ENCODE measurements at places on chromosomes 4 and X.

- no peak for DNase-seq
These were observed 417.6 kb upstream of the ZFP42 start for GRCh38 chr4:187577941-187578480.

DNA sequence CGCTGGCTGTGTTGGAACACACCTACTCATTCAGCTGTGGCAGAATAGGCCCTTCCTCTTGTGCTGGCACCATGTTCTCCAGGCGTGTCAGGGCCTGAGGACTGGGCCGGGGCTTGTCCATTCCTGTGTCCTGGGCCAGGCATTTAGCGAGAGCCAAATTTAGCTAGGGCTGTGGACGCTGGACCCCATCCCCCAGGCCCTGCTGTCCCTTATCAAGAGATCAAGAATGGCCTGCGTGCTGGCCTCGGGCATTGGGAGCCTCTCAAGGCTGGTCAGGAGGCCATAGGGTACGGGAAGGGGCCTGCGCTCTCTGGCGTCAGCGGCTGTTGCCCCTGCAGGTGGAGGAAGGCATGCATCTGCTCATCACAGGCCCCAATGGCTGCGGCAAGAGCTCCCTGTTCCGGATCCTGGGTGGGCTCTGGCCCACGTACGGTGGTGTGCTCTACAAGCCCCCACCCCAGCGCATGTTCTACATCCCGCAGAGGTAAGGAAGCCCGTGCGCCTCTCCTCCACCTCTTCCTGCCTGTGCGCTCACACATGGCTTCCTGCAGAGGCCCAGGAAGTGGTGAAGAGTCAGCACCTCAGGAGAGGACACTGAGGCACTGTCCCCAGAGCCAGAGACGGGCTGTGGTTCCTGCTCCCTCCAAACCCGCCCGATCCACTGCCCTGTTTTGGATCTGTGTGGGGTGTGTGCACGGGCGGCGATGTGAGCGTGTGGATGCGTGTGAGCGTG, 15.3 kb downstream of the ABCD1 start:
- no peak for DNase-seq

DNA sequence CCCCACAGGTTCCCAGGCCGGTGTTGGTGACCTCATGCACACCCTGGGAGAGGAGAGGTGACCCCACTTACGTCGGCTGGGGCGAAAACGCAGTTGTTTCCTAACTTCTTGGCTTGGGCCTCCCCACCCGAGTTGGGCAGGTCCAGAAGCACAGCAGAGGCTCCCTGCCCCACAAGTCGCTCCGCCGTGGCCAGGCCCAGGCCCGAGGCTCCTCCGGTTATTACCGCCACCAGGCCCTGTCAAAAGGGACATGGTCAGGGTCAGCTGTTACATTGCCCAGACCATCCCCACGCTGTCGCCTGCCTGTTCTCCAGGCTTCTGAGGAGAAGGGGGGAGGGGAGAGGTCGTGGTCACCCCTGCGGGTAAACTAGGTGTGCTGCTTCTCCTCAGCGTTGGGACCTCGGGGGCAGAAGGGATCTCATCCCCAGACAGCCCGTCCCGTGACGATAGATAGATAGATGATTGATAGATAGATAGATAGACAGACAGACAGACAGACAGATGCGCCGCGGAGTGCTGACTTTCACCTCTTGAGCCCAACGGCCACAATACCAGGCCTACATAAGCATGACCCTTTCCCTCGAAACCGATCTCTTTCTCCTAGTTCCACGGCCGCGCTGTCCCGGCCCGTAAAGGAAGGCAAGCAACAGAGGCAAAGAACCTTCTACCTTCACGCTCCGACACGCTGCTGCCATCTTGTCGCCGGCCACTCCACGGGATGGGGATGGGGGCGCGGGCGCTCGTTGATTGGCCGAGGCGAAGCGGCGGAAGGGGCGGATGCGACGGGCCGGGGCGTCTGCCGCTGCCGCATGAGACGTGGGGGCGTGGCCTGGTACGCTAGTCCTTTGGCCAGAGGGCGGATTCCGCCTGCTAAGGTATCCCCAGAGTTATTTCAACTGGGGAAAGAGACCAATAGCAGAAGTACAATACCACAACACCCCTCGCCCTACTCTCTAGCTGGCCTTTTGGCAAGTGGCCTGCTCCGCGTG, at the start of gene HSD17B10:
HSD17B10 (minus strand) TSS at position 720 of the 989 bp plus-strand sequence; CDS start at position 695, 25 bp downstream.
- peak; percentile 92 for DNase-seq

GRCh38 chr4:6104541-6105130, 86.4 kb upstream of the C4orf50 start:
- DNase-seq = no peak

- no peak for DNase-seq
These were observed 852.4 kb downstream of the CCSER1 start for GRCh38 chr4:90979556-90979955.

- no peak for DNase-seq
These were observed 27.2 kb upstream of the IGSF1 start for GRCh38 chrX:131316260-131316659.

- no peak for DNase-seq
These were observed 727.4 kb downstream of the FAM133A start for GRCh38 chrX:94401426-94401825.

DNA sequence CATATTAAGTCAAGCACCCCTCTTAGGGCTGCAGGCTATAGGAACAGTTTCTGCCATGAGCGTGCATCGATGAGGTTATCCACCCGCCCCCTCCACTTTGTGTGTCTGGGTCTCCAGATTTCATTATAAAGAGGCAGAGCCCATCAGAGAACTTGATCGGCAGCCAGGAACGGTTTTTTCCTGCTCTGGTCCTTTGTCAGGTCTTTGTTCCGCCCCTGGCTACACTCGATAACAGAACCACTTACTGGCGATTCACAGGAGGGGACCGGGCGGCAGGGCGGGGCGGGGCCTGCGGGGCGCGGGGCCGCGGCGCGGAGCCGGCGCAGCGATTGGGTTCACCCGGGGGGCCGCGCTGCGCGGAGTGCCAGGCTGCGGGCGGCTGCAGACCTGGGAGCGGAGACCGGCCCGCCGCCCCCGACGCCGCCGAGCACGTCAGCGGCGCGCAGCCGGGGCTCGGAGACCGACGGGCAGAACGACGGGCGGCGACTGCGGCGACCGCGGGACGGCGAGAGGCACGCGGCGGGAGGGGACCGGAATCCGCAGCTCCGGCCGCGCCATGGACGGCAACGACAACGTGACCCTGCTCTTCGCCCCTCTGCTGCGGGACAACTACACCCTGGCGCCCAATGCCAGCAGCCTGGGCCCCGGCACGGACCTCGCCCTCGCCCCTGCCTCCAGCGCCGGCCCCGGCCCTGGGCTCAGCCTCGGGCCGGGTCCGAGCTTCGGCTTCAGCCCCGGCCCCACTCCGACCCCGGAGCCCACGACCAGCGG, at the start of gene SLC10A4:
SLC10A4 (plus strand) TSS at position 338 of the 771 bp plus-strand sequence; CDS start at position 557, 219 bp downstream.
- no peak for DNase-seq

- no peak for DNase-seq
These were observed 130.8 kb downstream of the ENOX2 start for GRCh38 chrX:130772105-130772775.

DNA sequence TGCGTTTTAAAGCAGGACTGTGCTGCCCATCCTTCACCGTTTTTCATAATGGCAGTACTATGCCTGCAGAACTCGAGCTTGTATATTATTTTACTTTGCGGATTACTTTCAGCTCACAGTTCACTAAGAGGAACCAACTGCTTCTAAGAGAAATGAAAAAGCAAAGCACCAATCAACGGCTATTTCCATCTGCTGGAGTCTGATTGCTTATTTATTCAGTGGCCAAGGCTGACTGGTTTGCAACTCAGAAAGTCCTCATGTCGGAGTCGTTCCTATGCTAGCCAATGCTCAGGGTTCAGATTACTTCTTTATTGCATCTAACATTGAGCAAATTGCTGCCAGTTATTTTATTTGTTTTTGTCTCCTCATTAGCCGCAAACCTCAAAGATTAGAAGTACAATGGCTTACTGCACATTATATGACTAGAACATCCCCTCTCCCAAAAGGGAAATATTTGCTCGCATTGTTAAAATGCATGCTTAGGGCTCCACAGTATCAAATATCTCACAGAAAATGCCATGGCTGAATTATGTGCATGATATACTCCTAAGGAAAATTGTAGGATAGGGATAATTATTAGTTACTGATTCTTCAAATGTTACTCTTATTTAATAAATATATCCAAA, 1628.2 kb upstream of the ADGRL3 start:
- no peak for DNase-seq

DNA sequence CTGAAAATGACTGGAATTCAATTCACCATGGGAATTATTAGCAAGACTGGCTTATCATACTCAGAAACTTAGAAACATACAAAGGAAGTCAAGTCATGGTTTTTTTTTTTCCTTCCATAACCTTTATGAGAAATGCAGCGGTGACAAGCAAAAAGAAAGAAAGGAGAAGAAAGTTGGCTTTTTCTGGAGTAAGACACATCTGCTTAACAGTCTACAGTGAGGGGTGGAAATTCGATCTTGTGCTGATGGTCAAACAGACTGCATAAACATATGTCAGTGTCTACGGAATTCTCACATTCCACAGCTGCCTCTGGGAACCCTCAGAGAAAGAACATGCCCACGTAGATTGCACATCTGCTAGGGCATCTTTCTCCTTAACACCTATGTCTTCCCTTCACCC, 54.6 kb downstream of the PROM1 start:
- DNase-seq = no peak

DNA sequence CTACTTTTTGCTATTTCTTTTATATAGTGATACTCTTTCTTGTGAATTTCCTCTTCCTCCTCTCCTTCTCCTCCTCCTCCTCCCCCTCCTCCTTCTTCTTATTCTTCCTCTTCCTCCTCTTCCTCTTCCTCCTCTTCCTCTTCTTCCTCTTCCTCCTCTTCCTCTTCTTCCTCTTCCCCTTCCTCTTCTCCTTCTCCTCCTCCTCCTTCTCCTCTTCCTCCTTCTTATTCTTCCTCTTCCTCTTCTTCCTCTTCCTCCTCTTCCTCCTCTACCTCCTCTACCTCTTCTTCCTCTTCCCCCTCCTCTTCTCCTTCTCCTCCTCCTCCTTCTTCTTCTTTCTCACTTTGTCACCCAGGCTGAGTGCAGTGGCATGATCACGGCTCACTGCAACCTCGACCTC, 36.3 kb upstream of the RBMX start:
- no peak for DNase-seq

DNA sequence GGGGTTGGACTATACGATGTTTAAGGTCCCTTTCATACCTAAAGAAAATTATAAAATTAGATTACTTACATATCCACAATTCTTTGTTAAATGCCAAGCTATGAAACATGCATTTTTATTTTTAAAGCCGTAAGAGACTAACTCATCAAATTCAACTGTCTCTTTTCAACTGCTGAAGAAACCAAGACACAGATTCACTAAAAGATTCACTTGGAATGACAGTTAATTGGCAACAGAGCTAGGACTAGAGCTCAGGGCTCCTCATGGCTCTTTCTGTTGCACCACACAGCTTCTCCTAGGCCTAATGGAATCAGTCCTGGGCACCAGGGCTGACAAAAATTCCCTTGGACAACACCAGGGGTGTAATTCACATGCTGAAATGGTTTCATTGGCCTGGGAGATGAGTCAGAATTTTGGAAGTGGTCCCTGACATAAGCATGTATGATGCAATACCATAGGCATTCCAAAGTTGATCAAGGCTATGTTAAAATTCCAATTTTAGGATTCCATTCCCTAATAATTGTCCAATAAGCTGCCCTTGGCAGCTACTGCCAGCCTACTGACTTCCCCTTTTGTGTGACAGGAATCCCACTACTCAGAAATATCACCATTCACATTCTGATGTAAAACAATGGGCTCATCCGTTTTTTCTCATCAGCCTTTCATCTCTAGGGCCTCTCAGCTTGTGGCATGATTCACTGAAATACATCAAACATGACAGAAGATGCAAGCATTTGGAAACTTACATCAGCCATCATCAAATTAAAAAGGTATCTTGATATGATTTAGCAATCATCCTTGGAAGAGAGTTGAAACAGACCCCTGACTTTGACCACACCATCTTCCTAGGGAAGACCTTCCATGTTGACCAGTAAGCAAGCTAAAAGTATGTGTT, 54.2 kb downstream of the PLAC1 start:
- no peak for DNase-seq

DNA sequence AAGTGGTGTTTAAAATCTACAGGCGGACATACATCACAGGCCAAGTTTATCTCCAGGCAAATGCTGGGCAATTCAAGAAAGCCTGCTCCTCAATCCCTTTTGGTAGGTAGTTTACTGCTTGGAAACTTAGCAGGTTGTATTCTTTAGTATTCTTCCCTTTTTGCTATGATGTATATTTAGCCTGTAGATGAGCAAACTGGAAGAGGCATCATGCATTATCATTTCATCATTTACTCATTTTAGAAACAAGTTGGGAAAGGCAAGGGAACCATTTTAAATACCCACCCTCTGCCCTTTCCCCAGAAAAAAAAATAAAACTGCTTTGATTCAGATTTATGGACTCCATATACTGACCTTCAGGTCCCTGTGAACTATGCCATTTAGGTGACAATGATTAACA, 213.2 kb downstream of the CAMK2D start:
- no peak for DNase-seq

DNA sequence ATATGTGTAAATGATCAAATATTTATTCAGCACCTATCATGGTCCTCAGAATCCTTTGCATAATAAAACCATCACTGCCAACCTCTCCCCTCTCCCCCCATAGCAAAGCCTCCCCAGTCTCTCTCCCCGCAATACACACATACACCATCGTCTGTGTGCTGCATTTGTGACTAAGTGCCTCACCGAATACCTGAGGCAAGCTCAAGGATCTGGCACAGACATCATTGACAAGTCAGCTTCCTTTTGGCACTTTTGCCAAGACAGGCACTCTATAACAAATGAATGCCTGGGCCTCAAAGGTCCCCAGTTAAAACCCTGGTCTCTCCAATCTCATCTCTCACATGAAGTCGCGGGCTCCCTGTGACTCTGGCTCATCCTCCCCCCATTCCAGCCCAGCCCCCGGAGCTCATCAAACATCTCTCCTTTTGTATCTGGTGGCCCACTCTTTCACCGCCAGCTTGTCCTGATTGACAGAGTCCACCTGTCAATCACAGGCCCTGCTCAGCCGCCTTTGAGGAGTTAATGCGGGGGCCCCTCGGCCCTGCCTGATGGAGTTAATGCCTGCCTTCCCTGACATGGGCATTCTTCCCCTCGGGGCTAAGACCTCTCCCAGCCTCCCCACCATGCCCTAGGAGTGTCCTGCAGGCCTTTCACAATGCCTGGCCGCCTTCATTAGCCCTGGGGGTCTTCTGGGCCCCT, 135.8 kb upstream of the ATP6AP2 start:
- no peak for DNase-seq

DNA sequence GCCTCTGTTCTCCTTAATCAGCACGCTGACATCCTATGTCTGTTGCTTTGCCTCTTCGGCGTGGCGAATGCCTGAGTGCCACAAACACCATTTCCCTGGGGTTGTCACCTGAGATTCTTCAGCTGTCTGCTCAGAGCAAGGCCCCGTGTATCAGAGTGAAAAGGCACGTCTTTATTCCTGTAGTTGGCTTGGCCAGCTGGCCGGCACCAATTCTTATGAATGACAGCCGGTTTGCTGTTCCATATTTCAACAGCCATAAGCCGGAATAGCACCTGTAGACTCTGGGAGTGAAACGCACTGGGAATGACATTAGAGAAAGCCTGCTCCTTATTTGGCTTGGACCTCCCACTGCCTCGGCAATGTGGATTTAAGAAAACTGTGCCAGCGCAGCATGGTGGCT, 89.3 kb downstream of the MGST2 start:
- DNase-seq = no peak
